ENCODE measurements at places on chromosomes 2 and 18.

DNA sequence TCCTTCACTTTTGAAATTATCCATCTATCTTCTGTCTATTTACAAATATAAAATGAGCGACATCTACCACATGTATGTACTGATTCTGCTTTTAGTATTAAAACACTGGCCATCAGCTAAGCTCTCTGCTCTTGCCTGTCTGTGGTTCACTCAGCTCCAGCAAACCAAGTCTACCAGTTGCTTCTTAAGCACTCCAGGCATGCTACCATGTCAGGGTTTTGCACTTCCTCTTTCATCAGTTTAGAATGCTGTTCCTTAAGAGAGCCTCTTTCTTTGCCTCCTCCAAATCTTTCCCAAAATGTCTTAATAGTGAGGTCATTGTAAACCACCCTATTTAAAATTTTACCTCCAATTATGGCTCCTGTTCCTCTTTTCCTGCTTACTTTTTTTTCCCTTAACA lies 59.5 kb downstream of the SCN3A start:
- peak; percentile 62 for DNase-seq

GRCh38 chr2:86372641-86373502 lies 35.4 kb upstream of the REEP1 start:
- DNase-seq: peak; percentile 13

- DNase-seq: no peak
These were observed 183.8 kb downstream of the PID1 start for GRCh38 chr2:229087267-229087666.

- DNase-seq: no peak
These were observed 67.1 kb downstream of the HAUS1 start for GRCh38 chr18:46171331-46171730.

- DNase-seq: no peak
These were observed 90.1 kb upstream of the SMAD2 start for GRCh38 chr18:48020337-48021250.

- peak; percentile 74 for DNase-seq
These were observed 194.4 kb upstream of the ID2 start for GRCh38 chr2:8487461-8487932.

- DNase-seq: no peak
These were observed 89.9 kb downstream of the UBE2E3 start for GRCh38 chr2:181070119-181070835.

DNA sequence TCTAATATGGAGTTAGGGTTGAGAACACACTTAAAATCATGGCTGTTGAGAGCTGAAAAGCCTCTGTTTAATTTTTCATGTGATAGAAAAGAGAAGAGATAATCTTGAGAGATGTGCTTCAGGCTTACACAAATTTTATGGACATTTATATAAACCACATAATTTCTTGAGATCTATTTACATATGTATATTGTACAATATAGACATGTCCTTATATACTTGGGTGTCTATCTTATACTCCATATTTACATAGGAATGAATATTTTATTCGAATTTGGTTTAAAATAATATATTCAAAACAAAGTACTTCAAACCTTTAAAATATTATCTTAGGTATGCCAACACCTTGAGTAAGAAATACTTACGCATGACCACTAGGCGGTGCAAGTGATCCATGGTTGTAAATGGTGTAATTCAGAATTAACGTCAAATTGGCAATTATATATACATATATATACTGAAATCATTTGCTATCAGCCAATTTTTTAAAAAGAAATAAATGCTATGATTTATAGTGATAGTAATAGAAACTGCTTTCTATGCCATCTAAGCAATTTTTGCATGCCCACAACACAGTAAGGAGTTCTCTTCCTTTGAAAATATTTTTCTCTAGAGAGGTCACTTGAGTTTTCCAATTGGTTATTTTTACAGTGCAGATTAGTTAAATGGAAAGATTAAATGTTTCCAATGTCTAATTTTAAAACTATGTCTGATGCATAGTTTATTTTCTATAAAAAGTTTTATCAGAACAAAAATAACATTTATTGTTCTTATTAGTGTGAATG lies 37.6 kb upstream of the SPAG16 start:
- peak; percentile 78 for DNase-seq

- DNase-seq: peak; percentile 20
These were observed 102.8 kb downstream of the HIBCH start for GRCh38 chr2:190216829-190217228.

GRCh38 chr2:20677301-20678085 lies 10.5 kb downstream of the GDF7 start:
- DNase-seq: no peak

GRCh38 chr2:152548111-152548875 lies 169.0 kb downstream of the PRPF40A start:
- no peak for DNase-seq

DNA sequence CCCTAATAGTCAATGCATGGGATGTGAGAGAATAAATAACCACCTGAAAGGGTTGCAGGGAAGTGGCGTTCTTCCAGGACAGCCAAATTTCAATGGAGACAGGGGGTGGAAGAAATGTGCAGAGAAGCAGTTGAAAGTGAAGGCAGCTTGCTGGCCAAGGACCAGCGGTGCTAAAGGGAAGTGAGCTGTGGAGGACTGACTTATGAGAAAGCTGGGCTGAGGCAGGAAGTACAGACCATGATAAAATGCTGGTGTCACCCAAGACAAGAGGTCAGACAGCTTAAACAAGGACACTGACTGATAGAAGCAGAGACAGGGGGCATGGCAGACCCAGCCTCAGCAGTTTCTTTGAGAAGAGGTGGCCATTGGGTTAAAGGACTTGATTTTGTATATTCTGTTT lies 106.7 kb downstream of the DTNB start:
- peak; percentile 88 for DNase-seq

- no peak for DNase-seq
These were observed 49.9 kb upstream of the SERPINB2 start for GRCh38 chr18:63837590-63837989.

GRCh38 chr2:186887107-186888090 lies 38.4 kb upstream of the ZSWIM2 start:
- no peak for DNase-seq

DNA sequence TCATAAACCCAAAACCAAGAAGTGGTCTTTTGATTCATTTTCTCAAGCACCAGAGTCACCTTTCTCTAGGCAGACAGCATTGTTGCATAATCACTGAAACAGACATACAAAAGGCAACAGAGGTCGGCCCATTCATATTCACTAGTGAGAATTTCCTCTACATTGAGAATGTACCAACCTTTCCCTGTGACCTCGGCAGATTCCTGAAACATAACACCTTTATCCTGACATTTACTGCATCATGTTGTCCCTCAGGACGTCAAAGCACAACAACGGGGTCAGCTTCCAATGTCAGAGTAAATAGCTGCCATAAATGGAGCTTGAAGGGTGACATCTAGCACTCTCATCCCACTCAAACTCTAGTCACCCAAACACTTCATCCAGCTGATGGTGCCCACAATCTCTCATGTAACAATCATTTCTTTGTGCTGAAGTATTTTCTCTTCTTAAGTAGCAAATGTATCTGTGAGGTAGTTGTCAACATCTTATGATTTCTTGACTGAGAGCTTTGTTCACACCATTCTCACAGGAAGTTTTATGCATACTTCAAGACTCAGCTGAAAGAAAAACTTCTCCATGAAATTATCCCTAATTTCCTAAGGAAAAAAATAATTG lies 802.6 kb upstream of the CHAC2 start:
- no peak for DNase-seq

- DNase-seq: peak; percentile 77
These were observed 98.0 kb downstream of the ANKRD44 start for GRCh38 chr2:197212344-197213262.

DNA sequence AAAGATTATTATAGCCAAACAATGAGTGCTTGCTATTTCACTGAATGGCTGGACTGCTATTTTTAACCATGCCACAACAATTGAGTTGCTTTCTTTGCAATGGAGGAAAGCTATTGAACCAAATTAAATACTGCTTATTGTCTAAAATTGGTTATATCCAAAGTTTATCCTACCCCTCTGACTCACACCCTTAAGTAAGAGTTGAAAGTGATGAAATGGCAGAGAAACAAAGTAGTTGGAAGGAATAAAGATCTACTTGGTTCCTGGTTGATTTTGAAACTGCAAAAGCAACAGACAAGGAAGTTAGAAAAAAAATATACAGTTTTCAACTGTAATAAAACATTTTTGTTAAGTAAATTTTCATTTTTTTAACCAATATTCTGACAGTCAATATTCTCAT lies 47.5 kb downstream of the EML4 start:
- DNase-seq: peak; percentile 13

- DNase-seq: no peak
These were observed 106.2 kb upstream of the BZW1 start for GRCh38 chr2:200705305-200706041.

- no peak for DNase-seq
These were observed 3.2 kb downstream of the EPAS1 start for GRCh38 chr2:46300406-46300832.

DNA sequence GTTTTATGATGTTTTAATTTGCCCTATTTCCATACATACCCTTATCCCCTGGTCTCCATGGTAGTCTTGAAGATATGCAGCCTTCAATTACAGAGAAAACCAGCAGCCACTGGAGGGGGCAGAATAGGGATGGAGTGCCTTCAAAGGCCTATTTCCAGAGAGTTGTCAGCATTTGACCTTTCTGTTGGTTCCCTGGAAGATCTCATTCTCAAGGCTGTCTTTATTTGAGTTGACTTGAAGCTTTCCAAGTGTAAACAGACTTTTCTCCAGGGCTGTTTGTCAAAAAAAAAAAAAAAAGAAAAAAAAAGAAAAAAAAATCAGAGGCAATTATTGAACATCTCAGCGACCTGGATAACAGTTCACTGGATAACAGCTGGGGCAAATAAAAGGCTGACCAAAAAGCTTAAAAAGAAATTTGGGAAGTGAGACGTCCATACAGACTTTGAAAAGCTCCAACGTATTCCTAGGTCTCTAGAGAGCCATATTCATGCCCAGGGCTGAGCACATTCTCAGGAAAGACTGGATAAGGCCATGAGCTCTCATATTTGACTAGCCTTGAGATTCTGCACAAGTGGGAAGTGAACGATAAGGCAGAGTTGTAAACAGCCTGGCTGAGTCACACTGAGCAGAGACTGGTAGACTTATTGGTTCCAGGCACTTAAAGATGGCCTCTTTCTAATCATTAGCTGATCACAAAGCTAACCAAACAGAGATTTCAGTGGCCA lies 126.6 kb downstream of the VAPA start:
- no peak for DNase-seq

GRCh38 chr2:1601471-1602277 lies 142.6 kb downstream of the PXDN start:
- no peak for DNase-seq

DNA sequence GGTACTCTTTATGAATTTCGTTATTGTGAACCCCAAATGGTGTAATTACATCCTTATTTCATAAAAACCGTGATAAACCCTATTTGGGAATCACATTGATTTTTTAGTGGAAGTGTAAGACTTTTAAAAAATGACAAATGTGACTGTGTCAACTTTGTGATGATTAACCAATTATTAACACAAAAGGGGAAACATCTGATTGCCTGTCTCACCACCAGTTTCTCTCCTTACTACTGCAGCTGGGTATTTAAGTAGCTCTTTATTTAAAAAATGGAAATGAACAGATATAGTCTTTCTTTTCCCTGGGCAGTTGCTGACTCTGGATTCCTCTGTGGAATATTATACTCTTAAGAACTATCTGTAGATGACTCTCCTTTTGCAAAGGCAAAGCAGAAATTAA lies 11.6 kb upstream of the RPE start:
- no peak for DNase-seq

- no peak for DNase-seq
These were observed 40.2 kb downstream of the INPP4A start for GRCh38 chr2:98484652-98485452.

DNA sequence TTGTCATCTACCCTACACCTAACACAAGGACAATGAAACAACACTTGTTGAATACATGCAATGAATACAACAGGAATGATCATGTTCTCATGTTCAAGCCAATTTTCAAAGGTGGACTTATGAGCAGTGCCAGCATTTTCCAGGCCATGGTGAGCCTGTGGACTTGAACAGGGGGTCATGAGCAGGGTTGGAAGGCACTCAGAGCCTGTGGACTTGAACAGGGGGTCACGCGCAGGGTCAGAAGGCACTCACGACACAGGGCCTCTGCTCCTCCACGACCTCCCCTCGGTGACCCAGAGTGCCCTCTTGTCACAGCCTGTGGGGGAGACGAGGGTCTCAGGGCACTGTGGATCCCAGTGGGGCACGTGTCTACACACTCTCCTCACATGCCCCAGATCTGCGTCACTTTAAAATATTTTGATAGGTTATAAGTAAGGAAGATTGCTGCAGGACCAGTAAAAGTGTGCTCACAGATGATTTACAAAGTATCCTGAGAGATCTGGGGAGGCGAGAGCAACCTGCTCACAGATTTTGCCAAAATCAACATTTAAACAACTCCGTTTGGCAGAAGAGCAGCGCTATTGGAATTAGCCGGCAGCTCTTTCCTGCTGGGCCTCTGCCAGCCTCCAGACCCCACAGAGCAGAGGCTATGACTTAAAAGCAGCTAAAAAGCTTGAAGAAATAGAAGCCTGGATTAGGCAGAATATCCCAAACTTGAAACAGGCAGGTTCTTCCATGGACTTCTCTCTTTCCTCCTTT lies 121.9 kb downstream of the TMEM18 start:
- DNase-seq: no peak

DNA sequence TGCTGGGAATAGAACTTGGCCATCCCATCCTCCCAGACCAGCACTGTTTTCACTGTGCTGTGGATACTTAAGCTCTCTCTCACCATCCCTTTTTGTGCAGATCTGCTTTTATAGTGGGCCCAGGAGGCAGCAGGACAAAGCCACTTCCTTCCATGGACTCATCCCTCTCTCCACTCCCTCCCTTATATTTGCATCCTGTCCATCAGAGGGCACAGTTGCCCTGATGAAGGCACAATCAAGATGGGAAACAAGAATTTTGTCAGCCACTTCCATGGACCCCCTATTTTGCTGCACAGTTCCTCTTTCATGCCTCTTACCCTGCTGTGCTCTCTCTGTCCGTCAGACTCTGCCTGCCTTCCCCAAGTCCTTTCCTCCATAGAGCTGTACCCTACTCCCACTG lies 338.7 kb downstream of the HRH4 start:
- no peak for DNase-seq

GRCh38 chr2:48714245-48714644 lies 41.3 kb downstream of the LHCGR start:
- no peak for DNase-seq

- DNase-seq: no peak
These were observed 127.3 kb downstream of the MGAT5 start for GRCh38 chr2:134381141-134381540.

- DNase-seq: no peak
These were observed 849.9 kb downstream of the DCDC2C start for GRCh38 chr2:4553241-4553640.

DNA sequence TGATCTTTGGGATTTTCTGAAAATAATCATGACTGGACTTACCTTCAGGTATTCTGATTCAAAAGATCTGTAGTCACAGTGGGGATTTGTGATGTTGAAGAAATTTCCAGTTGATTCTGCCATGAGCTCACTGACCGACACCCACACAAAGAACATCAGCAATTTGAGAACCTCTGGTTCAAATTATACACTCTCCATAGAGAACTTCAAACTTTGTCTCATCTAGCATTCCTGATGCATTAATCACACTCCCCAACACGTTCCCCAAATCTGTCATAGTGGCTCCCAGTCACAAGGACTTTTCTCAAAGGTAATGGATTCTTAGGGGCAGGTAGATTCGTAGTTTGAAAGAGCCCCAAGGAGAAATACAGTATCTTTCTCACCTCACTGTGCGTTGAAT lies 584.3 kb downstream of the FBXO15 start:
- DNase-seq: no peak

GRCh38 chr2:43057742-43058725 lies 168.4 kb downstream of the ZFP36L2 start:
- DNase-seq: no peak

Data from common myeloid progenitor, CD34-positive (primary cell).